ENCODE measurements at places on chromosomes 1 and 21.

DNA sequence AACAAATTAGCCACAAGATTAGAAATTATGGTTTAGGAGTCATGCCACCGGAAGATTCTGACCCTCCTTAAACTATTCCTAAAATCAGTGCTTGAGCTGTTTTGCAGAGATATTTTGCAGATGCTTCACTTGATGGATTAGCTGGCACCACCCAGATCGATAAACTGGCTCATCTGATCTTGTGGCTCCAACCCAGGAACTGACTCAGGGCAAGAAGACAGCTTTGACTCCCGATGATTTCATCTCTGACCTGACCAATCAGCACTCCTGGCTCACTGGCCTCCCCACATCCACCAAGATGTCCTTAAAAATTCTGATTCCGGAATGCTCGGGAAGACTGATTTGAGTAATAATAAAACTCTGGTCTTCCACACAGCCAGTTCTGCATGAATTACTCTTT, 221.6 kb downstream of the RHOU start:
- DNase-seq: no peak

- no peak for DNase-seq
These were observed 338.5 kb downstream of the KCTD3 start for GRCh38 chr1:215905493-215906115.

- DNase-seq: peak; percentile 39
These were observed 62.4 kb upstream of the LRP8 start for GRCh38 chr1:53390261-53390660.

GRCh38 chr1:156525071-156525501, 24.5 kb upstream of the MEF2D start:
- DNase-seq: no peak

- DNase-seq: peak; percentile 75
These were observed at the start of gene UBIAD1 for GRCh38 chr1:11272832-11273594. TSS of gene UBIAD1 (plus strand) at chr1:11273198. CDS start at chr1:11273532, 334 bp downstream.

DNA sequence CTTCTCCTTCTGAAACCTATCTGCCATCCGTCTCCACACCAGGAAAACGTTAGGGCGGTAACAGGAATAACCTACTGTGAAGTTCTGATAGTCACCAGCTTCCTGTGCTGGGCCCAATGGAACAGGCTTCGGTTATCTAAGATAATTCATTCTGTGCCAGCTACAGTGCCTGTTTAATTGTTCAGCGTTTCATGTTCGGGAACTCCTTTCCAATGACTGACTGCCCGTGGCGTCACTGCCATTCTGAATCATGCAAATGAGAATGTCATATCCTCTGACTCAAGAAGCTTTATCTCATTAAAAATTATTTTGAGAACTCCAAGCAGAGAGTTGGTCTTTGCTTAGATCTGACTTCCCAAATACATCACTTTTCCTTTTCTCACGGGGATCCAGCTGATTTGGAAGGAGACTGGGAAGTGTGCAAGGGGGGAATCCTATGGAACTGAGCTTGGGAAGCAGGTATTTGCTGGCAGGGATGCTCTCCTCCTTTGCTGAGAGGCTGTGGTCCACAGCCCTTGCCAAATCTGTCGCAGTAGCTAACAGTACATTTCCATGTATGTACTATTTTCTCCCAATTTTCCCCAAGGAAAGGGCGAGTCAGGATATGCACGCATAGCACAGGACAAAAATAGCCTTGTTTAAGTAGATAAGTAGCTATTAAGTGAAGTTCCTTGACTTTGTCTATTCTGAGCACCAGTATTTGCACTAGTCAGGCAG, 358.7 kb downstream of the LTN1 start:
- no peak for DNase-seq

- no peak for DNase-seq
These were observed 183.2 kb upstream of the VAMP3 start for GRCh38 chr1:7587773-7588456.

GRCh38 chr1:178137238-178137637, 43.3 kb downstream of the RASAL2 start:
- DNase-seq: no peak

GRCh38 chr1:203631946-203632345, 5.3 kb downstream of the ATP2B4 start:
- no peak for DNase-seq

GRCh38 chr1:115924770-115925169, 51.5 kb upstream of the SLC22A15 start:
- no peak for DNase-seq

DNA sequence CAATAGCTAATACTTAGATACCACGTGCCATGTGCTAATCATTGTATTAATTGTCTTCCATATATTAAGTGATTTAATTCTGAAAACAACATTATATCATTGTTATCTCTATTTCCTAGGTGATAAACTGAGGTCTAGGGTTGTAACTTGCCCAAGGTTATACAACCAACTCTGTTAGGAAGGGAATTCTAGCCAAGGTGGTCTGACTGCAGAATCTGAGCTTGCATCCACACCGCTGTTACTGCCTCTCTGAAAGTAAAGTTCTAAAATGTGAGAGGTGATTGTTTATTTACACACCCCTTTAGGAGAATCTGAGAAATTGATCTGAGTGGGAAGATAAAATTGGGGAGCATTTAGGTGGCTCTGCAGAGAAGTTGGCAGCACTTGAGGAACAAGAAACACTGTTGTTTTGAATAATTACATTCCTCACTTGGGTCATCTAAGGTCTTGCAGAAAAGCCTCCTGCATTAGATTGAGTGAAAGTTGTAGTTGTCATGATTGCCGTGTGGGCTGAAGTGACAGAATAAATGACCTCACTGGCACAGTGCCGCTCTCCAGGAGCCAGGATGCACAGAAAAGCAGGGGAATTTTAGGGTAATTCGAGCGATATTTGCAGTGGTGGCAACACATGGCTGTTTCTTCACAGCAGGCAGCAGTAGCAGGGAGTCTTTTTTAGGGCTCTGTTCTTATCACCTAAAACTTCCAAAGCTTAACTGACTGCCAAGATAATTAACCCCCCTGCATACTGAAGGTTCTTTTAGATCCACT, 121.7 kb downstream of the ADGRL4 start:
- no peak for DNase-seq

- no peak for DNase-seq
These were observed 56.4 kb downstream of the CHIA start for GRCh38 chr1:111347026-111347425.

- DNase-seq: no peak
These were observed 1.0 kb upstream of the FOXO6 start for GRCh38 chr1:41360074-41360785.

DNA sequence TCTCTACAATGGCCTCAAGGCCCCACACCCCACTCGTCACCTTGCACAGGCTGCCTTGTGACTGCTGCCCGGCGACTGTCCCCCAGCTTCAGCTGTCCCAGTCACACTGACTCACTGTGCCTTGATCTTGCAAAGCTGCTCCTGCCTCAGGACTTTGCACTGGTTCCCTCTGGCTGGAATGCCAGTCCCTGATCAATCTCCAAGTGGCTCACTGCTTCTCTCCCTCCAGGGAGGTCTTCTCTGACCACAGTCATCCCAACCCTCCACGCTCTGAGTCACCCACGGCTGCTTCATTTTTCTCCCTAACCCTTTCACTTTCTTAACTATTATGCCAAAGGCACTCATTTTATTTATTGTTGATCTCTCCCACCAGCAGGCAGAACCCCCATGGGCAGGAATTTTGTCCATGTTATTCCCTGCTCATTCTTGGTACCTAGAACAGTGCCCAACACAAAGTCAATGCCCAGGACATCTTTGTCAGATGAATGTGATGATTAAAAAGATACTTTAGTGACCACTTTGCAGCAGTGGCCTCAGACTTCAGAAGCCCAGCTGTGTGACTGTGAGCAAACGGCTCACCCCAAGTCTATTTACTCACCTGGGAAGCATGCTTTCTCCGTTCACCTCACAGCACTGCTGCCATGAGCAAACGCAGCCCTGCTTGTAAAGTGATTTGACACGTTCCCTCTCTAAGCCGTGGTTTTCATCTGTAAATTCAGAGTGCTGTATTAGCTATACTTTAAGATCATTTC, 53.4 kb downstream of the ZBTB18 start:
- DNase-seq: no peak

DNA sequence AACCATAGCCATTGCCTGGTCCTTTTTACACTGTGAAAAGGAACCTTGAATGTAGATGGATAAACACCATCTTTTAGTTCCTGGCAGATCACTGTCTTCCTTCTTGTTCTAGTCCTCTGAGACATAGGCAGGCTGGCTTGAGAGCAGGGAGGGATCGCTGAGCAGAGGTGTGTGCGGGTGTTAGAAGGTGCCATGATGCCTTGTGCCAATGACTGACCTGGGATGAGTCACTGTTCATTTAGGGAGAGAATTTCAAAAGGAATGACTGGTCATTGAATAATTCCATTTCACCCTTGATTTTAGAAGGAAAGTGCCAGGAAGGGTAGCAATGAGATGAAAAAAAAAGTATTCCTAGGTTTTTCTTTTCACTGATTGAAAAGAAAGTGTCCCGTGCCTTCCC, 383.9 kb downstream of the KIF26B start:
- DNase-seq: no peak

GRCh38 chr1:207908107-207908734, 2.7 kb downstream of the CD34 start:
- no peak for DNase-seq

DNA sequence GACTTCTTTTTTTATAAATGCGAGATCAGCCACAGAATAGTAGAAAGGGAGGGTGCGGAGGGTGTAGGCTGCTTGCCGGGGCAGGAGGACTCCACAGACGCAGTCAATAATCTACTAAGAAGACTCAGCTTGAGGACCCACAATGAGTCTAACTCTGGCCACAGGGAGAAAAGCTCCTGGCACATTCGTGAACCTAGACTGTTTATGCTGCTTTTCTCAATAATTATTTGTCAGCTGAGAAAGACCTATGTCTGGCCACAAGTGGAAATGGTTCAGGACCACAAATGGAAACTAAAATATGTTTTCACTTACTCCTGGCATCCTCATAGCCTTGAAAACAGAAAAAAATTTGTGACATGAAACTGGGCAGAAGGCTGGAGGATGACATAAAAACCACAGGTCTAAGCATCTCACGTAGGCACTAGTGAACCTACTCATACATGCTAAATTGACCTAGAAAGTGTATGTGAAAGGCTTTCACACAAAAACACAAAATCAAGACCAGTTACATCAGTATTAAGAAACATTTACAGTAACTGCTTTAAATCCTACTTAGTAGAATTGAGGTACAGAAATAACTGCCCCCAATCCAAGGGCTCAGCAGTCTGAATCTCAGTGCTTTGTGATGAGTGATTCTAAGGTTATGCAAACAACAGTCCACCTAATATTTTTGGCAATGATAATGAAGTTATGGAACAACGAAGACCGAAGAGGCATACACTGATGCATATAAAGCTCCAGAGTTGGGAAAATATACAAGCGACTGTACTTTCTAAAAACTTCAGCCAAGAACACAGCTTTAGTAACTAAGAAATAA, 159.5 kb downstream of the SLC45A1 start:
- peak; percentile 15 for DNase-seq

DNA sequence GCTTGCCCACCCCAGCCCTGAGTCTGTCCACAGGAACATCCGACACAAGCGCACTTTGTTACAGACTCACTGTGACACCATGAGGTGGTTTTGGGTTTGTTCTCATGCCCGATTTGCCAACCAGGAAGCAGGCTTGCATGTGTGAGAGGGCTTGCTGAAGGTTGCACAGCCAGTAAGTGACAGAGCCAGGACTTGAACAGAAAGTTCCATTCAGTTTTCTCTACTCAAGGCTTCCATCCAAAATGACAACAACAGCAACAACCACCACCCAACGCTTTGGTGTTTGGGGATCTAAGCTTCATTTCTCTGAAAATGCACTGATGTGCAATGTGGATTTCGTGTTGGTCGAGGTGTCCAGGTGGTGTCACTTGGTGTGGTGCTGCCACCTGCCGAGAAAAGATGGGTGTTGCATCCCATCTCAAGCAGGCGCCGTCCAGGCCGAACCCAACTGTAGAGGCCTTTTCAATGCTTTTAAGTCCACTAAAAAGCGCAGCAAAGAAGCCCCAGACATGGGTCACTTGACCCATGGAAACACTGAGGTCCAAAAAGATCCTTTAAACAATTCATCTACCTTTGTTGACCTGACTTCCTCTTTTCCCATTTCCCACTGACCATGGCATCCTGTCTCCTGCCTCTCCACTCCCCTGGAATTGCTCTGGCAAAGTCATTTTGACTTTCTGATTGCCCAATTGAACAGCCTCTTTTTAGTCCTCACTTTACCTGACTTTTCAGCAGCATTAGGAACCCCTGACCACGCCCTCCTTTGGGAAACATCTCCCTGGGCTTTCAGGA, 12.2 kb downstream of the CITED4 start:
- DNase-seq: peak; percentile 50

DNA sequence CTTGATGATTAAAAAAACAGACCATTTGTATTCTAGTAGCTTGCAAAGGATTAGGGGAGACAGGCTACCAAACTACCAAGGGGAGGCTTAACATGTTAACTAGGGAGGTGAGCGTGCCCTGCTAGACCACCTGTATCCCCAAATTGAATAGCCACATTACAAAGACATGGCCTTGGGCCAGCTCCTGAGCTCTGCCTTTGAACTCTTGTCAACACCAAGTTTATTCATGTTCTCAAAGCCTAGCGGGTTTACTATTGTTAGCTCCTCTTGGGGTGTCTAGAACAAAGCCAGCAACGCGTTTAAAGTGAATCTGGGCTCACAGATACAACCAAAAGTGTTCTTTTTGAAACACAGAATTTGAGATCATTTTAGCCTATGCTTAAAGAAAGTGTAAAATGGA, 36.3 kb downstream of the SMYD2 start:
- DNase-seq: no peak

DNA sequence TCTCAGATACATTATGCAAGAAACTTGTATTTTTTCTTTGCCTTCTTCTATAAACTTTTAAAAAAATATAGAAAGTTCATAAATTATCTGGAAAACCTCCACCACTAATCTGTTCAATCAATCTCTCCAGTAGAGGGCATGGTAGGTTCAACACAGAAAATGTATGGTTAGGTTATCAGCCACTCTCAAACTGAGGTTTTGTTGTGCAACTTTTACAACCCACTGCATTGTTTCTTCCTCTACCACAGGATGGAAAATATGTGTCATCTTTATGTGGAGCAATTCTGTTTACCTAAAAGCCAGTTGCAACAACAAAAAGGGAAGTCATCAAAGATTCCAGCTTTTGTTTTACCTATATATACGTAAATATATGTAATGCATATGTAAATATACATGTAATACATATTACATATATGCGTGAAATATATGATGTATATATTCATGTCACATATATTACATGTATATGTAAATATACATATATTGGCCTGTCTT, 3.0 kb upstream of the RGS2 start:
- DNase-seq: no peak
